Stimulated activated CD8-positive, alpha-beta memory T cell treated with anti-CD3 and anti-CD28 coated beads, Interleukin-2, amount 100 ng/mL, for 1 hour (primary cell): ENCODE measurements at places on chromosomes 2 and 18.

GRCh38 chr2:68734688-68735525 lies at the start of gene ARHGAP25:
Gene ARHGAP25 (plus strand): TSS chr2:68734811. CDS start chr2:68735200, 389 bp downstream.
- DNase-seq: no peak

DNA sequence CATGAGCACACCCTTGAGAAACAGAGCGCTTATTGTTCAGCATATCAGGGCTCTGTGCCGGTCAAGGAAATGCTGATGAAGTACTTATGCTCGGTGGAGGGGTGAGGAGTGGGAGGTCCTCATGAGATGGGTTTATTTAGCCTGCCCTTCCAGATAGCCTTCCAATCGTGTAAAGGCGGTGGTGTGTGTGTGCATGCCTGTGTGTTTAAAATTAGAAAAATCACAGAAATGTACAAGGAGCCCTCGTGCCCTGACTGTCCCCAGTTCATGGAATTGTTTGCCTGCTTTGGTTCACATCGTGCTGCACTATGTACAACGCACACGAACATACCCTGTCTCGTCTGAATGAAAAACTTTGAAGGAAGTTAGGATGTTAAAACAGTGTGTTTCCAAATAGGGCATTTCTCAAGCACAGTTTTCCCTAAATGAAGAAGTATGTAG lies 158.6 kb downstream of the AQP4 start:
- no peak for DNase-seq

DNA sequence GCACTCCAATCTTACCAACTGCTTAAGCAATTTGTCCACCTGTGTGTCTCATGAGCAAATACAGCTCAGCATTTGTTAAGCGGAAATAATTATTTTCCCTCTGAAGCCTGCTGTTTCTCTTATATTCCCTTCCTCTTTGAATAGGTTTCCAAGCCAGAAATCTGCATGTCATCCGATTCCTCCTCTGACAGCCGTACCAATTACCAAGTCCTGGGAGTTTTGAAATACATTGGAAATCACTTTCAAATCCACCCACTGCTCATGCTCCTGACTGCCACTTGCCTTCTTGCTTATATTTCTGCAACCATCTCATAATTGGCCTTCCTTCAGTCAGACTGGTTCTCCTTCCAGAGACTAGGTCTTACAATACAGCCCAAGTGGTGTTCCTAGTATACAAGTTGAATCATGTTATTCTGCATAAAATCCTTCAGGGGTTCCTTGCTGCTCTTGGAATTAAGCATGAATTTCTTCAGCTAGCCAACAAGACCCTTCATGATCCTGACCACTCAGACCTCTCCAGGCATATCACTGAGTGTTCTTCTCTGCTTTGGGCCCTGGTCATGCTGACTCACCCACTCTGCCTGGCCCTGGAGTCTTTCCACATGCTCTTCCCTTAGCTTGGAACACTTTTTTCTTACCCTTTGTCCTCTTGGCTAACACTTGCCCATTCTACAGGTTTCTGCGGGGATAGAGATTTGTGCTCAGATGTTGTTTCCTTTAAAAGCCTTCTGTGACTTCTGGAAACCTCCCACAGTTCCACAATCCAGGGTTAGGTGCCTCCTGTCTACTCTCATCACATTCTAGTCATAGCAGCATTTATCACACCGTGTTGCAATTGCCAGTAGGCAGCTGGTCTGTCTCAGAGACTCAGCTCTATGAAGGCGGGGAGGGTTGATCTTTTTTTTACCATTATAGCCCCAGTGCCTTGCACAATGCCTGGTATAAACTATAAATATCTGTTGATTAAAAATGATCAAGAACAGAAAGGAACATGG lies 157.6 kb downstream of the ARL6IP6 start:
- DNase-seq: no peak

- DNase-seq: no peak
Measured at GRCh38 chr18:7177116-7177744, 53.7 kb upstream of the LRRC30 start.

DNA sequence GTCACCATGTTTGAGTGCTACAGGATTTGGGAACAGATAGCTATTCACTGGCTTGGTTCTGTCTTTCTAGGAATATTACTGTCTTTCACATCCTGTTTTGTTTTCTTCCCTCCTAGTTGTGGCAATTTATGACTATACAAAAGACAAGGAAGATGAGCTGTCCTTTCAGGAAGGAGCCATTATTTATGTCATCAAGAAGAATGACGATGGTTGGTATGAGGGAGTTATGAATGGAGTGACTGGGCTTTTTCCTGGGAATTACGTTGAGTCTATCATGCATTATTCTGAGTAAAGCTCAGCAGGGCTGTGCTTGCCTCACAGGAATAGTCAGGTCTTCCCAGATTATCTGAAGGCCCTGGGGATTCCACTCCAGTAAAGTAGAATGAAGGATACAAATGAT lies 98.9 kb downstream of the ABI2 start:
- DNase-seq: no peak

DNA sequence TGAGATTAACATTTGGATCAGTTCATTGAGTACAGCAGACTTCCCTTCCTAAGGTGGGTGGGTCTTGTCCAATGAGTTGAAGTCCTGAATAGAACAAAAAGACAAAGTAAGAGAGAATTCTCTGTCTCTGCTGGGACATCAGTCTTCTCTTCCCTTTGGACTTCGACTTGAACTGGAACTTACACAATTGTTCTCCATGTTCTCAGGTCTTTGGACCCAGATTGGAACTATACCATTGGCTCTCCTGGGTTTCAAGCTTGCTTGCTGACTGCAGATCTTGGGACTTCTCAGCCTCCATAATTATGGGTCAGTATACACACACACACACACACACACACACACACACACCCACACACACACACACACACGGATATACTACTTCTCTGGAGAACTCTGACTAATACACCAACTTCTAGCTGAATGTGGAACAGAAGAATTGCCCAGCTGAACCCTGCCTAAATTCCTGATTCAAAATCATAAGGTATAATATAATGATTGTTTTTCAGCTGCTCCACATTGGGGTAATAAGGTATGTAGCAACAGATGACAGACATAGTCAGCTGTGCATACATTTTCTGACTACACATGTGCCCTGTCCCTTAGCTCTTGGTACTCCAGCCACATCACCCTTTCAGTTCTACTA lies 214.0 kb downstream of the TGIF1 start:
- no peak for DNase-seq

DNA sequence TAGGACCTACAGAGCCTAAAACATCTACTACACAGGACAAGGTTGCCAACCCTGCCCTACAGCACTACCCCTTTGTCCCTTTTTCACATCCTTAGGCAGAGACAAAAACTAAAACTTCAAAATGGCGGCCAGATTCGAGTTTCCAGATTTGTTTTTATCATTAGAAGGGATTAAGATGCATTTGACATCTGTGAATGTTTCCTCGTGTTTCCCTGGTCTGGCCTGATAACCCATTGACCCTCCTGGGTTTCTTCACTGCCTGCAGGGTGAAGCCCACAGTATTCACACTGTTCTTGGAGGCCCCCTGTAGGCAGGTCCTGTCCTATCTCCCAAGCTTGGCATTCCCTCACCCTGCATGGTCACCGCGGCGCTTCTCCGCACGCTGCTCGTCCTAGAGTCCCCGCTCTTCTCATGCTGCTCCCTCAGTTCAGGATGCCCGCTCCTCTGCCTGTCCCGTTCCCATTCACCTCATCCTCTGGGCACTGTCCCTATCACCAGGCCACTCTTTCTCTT lies 67.6 kb downstream of the TPGS2 start:
- no peak for DNase-seq

DNA sequence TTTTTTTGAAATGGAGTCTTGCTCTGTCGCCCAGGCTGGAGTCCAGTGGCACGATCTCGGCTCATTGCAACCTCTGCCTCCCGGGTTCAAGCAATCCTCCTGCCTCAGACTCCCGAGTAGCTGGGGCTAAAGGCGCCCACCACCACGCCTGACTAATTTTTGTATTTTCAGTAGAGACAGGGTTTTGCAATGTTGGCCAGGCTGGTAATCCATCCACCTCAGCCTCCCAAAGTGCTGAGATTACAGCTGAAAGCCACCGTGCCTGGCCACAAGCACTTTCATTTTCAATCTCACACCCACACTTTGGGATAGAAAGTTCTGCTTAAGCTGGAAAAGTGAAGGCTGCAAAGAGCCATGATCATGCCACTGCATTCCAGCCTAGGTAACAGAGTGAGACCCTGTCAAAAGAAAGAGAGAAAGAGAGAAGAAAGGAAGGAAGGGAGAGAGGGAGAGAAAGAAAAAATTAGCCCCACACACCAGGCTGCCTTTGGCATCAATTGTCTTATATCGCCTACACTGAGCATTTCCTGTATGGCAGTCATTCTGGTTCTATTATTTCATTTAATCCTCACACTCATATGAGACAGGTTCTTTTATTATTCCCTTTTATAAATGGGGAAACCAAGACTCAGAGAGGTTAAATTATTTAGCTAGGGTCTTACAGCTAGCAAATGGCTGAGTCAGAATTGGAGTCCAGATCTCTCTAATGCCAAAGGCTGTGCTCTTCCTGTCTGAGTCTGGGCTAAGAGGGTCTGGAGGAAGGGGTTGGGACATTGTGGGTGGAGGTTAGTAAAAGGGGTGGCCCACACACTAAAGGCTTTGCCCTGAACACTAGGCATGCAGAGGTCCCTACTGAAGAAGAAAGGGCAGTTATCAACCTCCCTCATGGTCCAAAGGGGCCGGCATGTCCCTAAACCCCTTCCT lies 37.9 kb upstream of the PKDCC start:
- DNase-seq: no peak

- DNase-seq: no peak
Measured at GRCh38 chr18:57050310-57050949, 96.5 kb upstream of the BOD1L2 start.

DNA sequence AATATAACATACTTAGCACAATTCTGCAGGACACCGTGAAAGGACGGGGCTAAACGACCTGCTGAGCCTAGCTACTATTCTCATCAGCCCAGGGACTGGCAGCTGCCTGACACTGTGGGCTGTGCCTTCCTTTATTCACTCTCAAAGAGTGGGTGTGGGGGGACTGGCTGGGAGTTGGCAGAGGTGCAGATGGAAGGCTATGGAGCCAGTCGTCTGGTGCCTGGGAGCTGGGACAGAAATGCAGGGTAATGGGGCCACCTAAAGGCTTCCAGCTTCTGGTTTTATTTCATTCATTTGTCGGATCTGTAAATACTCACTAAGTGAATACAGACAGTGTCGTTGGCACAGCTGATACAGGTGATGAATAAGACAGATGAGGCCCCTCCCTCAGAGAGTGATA lies 56.0 kb upstream of the NFU1 start:
- DNase-seq: no peak
